ENCODE measurements at places on chromosomes 7 and 10. TPM values are rescaled to one million over a fixed set of nuclear protein-coding genes. Genes with fewer than 3 reads are reported as not detected.

- peak; percentile 26 for DNase-seq
These were observed 38.0 kb upstream of the CACNA2D1 start for GRCh38 chr7:82481499-82482097.

DNA sequence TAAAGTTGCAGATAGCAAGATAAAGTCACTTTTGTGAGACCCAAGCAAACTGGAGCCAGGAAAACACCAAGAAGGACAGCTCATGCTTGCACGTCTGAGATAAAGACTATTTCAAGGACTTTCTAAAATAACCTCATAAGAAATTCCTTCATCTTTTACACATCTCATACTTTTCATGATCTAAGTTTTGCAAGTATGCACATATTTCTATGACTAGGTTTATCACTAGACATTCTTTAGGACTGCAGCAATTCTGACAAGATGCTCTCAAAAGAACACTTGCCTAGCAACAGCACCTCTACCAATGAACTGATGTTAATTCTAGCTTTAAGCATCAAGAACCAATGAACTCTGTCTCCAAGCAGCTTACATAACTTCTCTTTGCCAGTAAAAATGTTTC, 457.6 kb downstream of the SEMA3D start:
- DNase-seq = no peak

GRCh38 chr7:7911369-7912123, 57.0 kb upstream of the GLCCI1 start:
- peak; percentile 33 for DNase-seq

DNA sequence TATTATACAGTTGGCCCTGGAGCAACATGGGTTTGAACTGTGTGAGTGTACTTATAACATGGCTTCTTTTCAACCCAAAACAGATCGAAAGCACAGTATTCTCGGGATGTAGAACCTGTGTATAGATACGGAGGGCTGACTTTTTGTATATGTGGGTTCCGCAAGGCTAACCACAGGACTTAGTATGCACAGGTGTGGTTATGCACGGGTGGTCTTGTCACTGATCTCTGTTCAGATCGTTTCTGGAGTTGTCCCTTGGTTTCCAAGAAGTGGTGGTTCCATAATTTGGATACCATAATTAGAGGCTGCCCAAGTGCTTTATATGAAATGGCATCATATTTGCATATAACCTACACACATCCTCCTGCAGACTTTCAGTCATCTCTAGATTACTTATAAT, 10.9 kb upstream of the BHLHA15 start:
- no peak for DNase-seq

Gene TAS2R4
- 3.5 TPM for total RNA-seq

- no peak for DNase-seq
These were observed 166.4 kb upstream of the NAMPT start for GRCh38 chr7:106451171-106451570.

GRCh38 chr10:72821606-72822005, 71.9 kb upstream of the OIT3 start:
- no peak for DNase-seq

DNA sequence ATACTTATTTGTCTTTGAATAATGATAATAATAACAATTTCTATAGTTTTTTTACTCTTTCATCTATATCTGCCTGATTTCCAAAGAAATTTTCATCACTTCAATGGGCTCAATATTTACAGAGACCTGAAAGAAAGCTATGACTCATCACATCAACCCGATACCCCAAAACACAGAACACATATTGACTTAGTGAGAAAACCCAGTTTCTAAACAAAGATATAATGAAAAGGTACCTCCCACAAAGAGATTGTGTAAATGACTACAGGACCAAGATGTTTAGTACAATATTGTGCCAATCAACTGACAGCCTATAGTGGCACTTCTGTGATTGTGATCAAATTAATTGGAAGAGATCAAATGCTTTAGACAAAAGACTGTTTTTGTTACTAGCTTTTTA, 133.9 kb downstream of the PCDH15 start:
- no peak for DNase-seq

- peak; percentile 66 for DNase-seq
These were observed at the start of gene DYNC1I1 for GRCh38 chr7:95772298-95772770. DYNC1I1 (plus strand) TSS chr7:95772554; CDS start chr7:95804730, 32,176 bp downstream.

DNA sequence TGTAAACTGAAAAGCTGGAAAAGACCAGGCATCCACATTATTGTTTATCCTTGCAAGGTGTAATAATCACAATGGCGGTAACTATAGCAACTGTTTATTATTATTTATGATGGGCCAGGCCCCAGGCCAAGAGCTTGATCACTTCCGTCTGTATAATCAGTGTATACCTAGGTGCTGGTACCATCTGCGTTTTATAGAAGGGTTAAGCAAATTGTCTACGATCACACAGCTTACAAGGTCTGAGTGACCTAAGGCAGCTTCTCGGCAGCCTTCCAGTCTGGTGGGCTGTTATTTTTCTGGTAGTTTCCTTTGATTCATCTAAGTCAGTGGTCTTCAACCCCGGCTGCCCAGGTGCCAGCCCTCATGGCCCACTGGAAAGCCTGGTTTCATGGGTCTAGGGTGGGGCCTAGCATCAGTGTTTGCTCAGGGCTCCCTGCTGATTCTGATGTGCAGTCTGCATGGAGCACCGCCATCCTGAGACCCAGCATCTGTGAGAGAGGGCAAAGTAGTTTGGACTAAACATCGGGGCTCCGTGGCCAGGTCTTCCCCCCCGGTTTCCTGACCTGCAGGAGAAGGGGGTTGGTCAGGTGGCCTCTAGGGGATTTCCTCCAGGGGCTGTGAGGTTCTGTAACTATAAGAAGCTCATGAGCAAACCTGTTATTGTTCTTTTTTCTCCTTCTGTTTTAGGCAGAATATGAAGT, 146.4 kb downstream of the RGS10 start:
- DNase-seq = no peak

- no peak for DNase-seq
These were observed 137.3 kb upstream of the RHOBTB1 start for GRCh38 chr10:61081301-61081700.

Gene KCND2
- total RNA-seq = not detected

Gene ELFN1
- total RNA-seq = not detected

DNA sequence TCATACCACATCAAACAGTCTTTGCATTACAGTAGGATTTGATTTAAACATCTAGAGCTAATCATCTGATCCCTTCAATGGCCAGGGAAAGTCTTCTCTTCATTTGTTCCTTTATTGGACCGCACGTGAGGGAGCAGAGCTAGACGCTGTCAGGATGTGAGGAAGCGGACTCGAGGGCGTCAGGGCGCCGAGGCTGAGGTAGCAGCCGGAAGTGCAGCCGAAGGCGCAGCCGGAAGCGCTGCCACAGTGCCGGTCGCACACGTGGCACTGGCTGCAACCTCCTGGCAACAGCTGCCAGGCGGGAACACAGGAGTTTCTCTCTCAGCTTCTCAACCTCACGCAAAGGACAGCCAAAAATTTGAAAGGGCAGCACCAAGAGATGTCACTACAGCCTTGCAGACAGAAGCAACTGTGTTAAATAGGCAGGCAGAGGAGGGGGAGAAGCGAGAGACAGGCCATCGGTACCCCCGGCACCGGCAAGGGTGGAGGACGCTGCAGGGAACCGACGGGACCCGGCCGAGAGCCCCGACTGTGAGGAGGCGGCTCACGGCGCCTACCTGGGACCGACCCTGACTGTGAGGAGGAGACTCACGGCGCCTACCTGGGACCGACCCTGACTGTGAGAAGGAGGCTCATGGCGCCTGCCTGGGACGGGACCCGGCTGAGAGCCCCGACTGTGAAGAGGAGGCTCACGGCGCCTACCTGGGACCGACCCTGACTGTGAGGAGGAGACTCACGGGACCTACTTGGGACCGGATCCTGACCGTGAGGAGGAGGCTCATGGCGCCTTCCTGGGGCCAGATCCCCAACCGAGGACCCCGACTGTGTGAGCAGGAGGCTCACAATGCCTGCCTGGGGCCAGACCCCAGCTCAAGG, 32.3 kb downstream of the VIPR2 start:
- no peak for DNase-seq

DNA sequence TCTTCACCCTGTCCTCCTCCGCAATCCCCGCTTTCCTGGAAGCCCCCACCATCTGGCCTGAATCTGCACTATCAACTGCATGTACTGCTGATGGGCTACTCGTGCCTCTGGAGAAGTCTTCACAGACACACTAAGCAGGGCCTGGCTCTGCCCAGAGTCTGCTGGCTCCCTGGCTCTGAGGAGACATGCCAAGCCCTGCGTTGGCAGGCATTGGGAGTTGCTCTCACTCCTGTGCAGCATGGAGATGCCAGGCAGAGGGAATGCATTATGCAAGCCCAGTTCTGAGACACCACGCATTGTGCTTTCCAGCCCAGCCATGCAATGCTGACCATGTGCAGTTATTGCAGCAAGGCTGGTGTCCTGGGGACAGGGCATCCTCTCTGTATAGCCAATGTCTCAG, 314.6 kb downstream of the CXCL12 start:
- no peak for DNase-seq

- DNase-seq = no peak
These were observed 136.1 kb upstream of the TNRC18 start for GRCh38 chr7:5559576-5560240.

GRCh38 chr10:99619090-99619800, 994 bp downstream of the SLC25A28 start:
- peak; percentile 23 for DNase-seq

DNA sequence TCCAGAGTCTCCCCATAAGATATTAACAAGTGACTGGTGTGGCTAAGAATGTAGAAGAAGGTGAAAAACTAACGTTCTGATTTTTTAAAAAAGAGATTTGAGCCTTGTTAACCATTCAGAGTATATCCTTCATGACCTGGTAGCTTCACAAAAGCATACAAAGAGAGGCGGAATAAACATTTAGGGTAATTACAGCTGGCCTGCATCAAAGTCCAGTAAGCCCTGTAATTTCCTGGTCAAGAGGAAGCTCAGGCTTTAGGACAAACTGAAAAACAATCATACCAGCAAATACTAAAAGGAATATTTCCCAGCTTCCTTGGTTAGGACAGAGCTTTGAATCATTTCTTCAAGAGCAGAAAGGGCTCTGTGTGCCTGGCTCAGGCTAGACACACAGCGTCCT, 165.2 kb downstream of the COBL start:
- no peak for DNase-seq

DNA sequence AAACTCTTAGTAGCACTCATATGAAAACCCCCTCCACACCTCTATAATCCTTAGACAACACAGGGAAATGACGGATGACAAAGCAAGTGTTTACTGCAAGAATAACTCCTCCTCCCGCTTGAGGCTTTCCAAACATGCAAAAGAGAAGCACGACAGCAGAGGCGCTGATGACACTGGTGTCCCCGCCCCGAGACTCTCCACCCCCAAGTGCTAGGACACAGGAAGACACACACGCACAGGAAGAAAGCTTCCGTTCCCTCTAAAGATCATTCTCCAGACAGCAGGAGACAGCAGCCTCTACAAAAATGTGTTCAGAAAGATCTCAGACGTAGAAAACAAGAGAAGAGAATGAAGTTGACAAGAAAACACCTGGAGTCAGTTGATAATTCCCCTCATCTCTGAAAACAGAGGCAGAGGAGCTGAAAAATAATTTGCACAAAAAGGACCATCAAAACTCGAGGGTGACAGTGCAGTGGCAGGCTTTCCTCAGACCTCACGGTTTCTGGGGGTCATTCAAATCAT, 90.2 kb downstream of the DLG5 start:
- no peak for DNase-seq

Gene TMEM176A
- total RNA-seq = not detected

Gene TFPI2
- total RNA-seq = not detected

Gene ASB10
- total RNA-seq = not detected

DNA sequence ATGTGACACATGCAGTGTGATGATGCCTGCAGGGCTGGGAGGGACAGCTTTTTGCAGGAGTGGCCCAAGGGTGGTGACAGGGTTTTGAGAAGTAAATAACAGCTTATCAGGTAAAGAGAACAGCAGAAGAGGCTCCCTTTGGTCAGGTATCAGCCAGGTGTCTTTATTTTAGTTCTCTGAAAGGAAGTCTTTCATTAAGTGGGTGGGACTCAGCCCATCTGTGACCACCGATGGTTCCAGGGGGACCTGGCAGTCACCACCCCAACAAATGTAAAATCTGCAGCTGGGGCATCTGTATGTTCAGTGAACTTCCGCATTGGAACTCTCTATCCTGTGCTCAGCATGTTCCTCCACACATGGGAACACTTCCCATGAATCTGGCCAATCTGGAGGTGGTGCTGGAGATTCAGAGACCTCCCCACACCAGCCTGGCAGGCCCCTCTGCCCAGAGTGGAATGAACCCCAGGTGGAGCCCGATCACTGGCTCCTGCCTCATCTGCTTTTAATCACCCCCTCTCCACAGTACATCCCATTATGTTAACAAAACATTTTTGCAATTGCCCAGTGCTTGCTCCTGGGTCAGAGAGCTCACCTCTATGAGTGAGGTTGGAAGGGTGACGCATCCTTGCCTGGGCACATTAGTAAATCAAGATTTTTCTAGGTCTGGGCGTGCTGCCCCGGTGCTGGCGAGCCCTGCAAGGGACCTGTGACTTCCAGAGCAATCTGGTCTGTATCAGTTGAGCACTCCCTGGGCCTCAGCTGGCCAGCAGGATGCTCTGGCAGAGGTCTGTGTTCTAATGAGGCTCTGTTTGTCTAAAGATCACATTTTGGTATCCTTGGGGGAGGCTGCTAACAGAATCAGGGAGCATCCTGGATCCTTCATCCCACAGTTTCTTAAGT, 140.4 kb upstream of the GDF10 start:
- no peak for DNase-seq

Gene FAM25A
- not detected for total RNA-seq

Gene STK31
- total RNA-seq = not detected

Gene GFRA1
- total RNA-seq = not detected

Gene ARID5B
- total RNA-seq = 10.9 TPM

Gene IRF5
- total RNA-seq = 10.1 TPM

DNA sequence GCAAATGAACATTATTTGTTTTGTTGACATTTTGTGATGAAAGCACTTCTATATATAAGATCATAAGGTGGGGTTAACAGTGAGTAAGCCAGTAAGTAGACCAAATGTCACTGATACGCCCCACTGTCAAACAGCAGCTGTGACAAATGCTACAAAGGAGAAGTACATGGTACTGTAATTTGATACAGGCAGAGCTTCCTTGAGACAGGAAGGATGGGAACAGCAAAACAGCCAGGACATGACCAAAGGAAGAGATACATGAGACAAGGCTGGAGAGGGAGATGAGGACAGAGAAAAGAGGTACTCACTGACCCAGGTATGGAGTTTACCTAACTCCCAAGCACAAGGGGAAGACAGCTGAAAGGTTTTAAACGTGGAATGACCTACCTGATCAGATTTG, 127.0 kb downstream of the SRPK2 start:
- peak; percentile 30 for DNase-seq

Gene HGF
- total RNA-seq = not detected

DNA sequence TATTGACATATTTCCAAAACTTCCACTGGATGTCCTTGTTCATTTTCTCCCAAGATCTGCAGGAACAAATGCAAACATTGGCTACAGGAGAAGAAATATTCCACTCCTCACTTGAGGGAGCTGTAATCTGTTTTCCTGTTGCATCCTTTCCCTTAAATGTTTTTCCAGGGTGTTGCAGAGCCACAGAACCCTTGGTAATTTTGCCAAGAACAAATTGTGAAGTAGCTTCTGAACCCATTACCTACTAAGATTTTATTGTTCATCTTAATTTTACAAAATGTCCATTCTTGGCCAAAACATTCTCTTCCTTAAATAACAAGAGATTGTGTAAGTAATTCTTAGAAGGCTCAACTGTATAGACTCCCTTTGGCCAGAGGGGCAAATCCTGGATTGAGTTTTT, 177.0 kb downstream of the GNAT3 start:
- no peak for DNase-seq

Data from MCF 10A (cell line).